ENCODE measurements at places on chromosomes 2 and 18. TPM values are rescaled to one million over a fixed set of nuclear protein-coding genes. Genes with fewer than 3 reads are reported as not detected.

The CYTIP gene
- total RNA-seq = 202 TPM

The MC2R gene
- not detected for total RNA-seq

DNA sequence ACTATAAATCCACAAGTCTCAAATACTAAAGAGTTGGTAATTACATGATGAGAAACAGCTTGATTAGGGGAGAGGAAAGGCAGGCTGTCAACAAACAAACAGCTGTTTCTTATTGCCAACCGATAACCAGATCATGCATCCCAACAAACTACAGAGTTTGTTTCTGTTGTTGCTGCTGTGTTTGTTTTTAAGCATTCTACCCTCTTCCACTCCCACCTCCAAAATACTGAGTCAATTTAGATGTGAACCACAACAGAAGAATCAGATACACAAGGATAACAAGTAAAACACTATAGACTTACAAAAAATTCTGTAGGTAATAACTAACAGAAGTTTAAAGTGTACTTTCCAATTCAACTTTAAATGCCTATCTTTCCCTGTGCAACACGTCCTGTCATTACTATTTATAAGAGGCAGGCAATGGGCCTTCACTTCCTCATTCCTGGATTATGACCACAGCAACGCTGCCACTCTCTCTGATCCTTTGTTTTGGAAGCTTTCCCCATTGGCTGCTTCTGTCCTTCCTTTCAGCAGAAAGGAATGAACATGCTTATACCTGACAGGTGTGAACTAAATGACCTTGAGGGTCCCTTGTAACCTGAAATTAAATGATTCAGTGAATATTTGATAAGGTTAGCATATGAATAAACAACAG lies 152.0 kb downstream of the SRBD1 start:
- no peak for DNase-seq

GRCh38 chr2:104812286-104812685 lies 41.6 kb upstream of the POU3F3 start:
- DNase-seq = no peak

GRCh38 chr2:187873132-187873531 lies 318.9 kb upstream of the TFPI start:
- no peak for DNase-seq

- DNase-seq = no peak
Observed at GRCh38 chr2:222380456-222380855, 43.9 kb upstream of the SGPP2 start.

DNA sequence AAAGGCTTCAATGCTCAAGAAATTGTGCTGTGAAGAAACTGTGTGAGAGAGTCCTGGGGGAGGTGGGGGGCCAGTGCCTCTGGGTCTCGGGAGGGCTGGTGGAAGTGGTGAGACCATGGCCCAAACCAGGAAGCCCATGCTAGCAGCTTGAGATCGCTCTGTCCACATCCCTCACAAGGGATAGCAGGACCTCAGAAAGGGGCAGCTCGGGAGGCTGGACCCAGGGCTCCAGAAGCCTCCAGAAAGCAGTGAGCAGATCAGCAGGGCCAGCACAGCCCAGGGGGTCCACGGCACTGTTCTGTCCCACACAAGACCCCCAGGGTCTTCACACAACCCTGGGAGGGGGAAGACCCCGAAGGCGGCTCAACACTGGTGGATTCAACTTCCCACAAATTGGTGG lies 24.1 kb downstream of the ST8SIA5 start:
- DNase-seq = no peak

- DNase-seq = peak; percentile 94
Observed at GRCh38 chr2:136135921-136136906, 18.3 kb upstream of the CXCR4 start.

GRCh38 chr2:240705204-240705791 lies 13.6 kb downstream of the AQP12A start:
- DNase-seq = no peak

GRCh38 chr2:62423883-62424458 lies 82.0 kb downstream of the TMEM17 start:
- DNase-seq = no peak

GRCh38 chr2:178482437-178482836 lies 2.2 kb downstream of the PLEKHA3 start:
- DNase-seq = no peak

DNA sequence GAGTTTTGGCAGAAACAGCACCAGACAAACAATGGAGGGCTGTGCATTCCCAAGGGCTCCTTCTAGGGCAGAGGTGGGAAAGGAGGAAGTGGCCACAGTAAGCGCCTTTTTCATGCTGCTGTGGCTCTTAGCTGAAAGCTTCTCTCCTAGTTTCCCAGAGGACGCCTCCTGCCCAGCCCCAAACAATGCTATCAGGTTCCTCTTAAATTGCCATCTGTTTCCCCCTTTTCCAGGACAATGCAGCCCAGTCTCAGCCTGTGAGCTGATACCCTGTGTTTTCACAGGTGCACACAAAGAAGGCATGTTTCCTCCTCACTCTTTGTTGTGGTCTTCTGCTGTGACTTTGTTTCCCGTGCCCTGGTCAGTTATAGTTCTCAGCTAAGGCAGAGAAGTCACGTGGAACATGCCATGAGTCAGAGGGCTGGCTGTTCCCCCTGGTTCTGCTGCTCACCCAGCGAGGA lies 5.4 kb upstream of the FAM124B start:
- no peak for DNase-seq

- DNase-seq = no peak
Observed at GRCh38 chr18:26621161-26622026, 73.0 kb upstream of the KCTD1 start.

DNA sequence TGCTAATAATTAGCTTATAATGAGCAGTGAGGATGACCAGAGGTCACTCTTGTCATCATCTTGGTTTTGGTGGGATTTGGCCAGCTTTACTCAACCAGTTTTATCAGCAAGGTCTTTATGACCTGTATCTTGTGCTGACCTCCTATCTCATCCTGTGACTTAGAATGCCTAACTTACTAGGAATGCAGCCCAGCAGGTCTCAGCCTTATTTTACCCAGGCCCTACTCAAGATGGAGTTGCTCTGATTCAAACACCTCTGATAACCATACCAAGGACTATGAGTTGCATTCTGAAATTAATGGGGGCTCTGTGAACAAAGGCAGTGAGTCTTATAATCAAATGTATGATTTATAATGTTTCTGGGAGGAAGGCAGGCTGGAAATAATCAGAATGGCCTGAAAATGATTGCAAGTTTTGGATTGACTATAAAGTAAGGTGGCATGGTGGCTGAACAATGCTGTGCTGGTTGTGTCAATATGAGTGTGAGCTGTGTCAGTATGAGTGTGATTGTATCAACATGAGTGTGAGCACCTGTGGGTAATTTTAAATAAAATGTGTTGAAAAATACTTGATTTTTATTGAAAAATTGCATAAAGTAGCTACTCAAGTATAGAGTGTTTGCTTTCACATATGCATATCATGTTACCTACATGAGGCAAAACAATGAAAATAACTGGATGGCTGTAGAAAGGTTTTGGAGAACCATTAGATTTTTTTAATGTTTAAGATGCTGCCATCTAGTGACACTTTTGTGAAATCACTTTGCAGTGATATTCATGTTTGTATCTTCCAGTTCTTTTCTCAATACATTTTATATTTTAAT lies 103.0 kb downstream of the KYNU start:
- DNase-seq = no peak

- no peak for DNase-seq
Observed at GRCh38 chr2:205582366-205582765, 99.9 kb upstream of the NRP2 start.

- DNase-seq = no peak
Observed at GRCh38 chr18:59575995-59576394, 121.2 kb downstream of the CCBE1 start.

Measured in CD8-positive, alpha-beta memory T cell (primary cell).